ENCODE measurements at places on chromosomes 5 and 9.
A peak's percentile ranks its signal among the peaks of the same experiment; 100 is the strongest.

- DNase-seq = no peak
Measured at GRCh38 chr9:26565118-26565517, 327.5 kb downstream of the CAAP1 start.

- DNase-seq = no peak
Measured at GRCh38 chr9:16884373-16884772, 13.9 kb upstream of the BNC2 start.

DNA sequence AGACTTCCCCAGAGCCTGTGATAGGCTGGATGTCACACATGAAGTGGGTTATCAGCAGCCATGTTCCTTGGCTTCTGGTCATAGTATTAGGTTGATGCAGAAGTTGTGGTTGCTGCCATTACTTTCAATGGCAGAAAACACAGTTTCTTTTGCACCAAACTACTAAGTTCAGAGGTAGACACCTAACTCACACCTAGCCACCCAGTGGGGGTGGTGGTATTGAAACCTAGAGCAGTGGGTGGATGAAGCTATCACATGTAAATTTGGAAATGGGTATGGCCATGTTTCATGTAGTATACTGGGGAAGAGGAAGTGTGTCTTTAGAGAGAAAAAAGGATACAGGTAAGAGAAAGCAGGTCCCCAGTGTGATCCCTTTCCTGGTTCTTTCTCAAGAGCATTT, 347.9 kb upstream of the SEMA6A start:
- DNase-seq = no peak

- DNase-seq = peak; percentile 30
Measured at GRCh38 chr5:171614971-171615653, 170.5 kb upstream of the SMIM23 start.

- no peak for DNase-seq
Measured at GRCh38 chr9:26567976-26568375, 324.6 kb downstream of the CAAP1 start.

DNA sequence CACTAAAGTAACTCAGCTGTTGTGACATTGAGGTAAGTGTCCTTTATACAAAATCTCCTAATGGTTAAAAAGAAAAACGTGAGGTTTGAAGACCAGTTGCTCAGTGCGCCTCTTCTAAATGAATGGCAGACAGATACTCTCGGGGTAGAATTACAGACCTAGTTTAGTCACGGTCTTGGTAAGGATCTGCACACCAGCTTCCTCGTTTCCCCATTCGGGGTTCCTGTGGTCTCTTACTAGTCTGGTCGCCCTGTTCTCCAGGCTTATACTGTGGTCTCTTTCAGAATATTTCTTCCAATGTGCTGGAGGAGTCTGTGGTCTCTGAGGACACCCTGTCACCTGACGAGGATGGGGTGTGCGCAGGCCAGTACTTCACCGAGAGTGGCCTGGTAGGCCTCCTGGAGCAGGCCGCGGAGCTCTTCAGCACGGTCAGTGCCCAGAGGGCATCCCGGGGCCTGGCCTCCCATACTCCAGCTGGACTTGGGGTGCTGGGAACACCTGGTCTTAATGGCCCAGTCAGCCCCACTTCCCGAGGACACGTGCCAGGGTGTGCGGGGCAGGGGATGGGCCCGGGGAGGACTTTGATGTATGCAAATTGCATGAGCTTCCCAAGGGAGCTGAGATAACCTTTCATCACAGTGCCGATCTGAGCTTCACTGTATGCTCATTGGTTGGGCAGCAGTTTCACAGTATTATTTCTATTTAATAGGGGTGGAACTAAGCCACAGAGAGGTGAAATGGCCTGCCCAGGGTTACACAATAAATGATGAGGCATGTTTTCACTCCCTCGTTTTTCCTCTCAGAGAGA, 224.5 kb downstream of the DOCK8 start:
- no peak for DNase-seq

DNA sequence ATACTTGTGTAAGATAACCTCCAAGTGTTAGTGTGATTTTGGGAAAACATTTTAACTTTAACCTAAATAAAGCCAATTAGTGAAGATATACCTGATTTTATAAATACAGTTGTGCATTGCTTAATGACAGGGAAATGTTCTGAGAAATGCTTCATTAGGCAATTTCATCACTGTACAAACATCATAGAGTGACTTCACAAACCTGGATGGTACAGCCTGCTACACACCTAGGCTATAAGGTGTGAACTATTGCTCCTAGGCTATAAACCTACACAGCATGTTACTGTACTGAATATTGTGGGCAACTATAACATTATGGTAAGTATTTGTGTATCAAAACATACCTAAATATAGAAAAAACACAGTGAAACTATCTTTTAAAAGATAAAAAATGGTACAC, 166.8 kb upstream of the TARS1 start:
- no peak for DNase-seq

DNA sequence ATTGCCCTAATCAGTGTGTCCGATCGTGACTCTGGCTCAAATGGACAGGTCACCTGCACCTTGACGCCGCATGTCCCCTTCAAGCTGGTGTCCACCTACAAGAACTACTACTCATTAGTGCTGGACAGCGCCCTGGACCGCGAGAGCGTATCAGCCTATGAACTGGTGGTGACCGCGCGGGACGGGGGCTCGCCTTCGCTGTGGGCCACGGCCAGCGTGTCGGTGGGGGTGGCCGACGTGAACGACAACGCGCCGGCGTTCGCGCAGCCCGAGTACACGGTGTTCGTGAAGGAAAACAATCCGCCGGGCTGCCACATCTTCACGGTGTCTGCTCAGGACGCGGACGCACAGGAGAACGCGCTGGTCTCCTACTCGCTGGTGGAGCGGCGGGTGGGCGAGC, 1.4 kb downstream of the PCDHA13 start:
- no peak for DNase-seq

DNA sequence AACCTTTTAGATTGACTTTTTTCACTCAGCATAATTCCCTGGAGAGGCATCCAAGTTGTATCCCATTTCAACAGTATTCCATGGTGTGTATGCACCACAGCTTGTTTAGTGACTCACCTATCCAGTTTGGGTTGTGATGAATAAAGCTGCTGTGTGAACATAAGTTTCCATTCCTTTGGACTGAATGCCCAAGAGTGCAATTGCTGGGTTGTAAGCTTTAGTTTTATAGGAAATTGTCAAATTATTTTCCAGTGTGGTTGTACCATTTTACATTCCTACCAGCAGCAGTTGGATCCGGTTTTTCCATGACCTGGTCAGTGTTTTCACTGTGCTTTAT, 60.9 kb upstream of the TMED7 start:
- peak; percentile 73 for DNase-seq

GRCh38 chr5:148255456-148255855, 13.1 kb upstream of the SPINK13 start:
- DNase-seq = no peak

DNA sequence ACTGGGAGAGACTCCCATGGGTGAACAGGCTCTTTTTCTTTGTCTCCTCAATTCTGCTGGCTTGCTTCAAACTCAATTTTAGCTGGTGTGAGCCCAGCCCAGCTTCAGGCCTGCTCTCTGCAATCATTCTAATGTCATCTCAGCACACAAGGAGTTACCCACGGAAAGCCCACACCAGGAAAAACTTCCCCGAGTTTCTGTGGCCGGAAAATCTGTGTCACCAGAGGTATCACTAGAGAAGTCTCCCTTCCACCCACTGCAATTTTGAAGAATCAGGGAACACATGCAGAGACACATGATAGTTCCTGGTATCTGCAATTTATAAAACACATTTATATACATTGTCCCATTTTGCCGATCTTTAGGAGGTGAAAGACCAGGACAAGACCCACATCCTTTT, 13.5 kb upstream of the NDFIP1 start:
- no peak for DNase-seq

DNA sequence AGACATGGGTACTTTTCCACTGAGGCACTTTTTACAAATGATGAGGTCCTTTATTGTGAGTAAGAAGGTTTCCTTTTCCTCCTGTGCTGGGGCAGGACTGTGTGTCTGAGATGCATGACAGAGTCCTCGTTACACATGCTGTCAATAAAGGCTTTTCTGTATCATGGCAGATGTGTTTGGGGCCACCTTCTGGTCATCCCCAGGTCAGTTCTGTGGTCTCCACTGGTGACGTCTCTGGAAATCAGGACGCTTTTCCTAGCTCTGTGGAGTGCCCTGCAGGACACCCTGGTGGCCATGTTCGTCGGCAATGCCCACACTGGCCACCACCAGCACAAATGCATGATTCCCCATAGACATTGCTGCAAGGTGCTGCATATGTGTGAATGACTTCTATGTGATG, 2.8 kb downstream of the CMBL start:
- no peak for DNase-seq

DNA sequence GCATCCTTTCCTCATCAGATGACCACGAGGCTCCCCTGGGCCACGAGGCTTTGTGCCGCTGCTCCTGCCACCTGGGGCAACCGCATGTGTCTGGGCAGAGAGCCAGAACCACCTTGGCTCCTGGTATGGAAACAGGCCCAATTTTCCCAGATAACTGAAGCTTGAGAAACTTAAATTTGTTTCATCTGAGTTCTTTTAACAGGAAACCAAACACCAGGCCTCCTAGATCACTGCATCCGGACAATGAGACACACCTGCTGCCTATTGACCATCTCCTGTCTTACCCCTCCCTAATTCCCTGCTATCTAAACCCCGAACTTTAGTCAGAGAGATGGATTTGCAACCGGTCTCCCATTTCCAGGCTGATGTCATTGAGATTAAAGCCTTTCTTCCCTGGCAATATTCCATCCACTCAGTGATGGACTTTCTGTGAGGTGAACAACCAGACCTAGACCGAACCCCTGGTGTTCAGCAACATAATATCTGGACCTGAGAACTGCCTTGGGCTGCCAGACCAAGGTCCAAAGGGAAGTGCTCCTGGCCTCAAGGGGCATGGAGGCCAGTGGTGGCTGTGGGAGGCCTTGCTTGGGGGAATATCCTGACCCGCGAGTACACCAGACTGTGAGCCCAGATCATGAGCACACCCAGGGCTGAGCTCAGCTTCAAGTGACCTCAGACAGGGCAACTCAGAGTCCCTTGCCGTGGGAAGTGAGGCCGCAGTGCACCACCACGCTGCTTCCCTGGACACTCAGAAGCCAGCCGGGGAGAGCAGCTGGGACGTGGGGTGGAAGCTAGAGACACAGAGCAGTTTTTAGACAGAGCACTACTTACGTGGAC, 199.7 kb downstream of the HSPA4 start:
- no peak for DNase-seq

GRCh38 chr5:9895302-9895645, 265.1 kb upstream of the TAS2R1 start:
- no peak for DNase-seq

- no peak for DNase-seq
Measured at GRCh38 chr5:133853646-133854365, 114.6 kb downstream of the C5orf15 start.

GRCh38 chr9:134641990-134642384, 384 bp downstream of the COL5A1 start:
- no peak for DNase-seq

DNA sequence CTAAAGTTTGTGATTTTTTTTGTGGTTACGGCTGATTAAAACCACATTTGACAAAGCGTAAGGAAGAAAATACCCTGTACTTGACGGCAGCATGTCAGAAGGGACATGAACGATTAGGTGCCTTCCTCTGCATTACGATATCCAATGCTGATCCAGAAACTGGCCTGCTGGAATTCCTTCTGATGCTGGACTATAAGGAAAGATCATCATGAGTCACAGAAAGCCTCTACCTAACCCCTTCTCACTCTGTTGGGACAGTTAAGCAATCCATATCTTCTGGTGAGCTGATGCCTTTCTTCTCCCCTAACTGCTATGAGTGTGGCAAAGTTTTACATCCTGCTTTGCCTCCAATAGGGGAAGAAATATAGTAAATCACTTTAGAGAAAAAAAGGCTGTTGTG, 78.4 kb upstream of the PAPPA start:
- DNase-seq = peak; percentile 92

DNA sequence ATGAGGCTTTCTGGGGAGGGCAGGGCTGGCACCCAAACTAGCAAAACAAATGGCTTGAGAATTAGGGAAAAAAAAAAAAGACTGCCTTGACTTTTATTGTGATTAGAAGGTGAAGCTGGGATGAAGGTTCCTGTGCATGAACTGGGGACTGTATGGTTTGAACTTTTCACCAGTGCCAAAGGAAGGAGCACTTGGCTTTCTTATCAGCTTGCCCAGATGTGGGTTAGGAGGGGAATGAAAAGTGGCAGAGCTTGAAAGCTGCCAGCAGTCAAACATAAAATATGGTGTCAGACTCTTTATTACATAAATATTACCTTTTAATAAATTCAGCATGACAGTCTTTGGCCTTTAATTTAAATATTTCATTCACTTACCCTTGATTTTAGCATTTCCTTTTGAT, 182.5 kb downstream of the PSAT1 start:
- DNase-seq = no peak

- DNase-seq = no peak
Measured at GRCh38 chr5:53063176-53063575, 46.4 kb downstream of the MOCS2 start.

GRCh38 chr9:122126331-122127261, 33.0 kb downstream of the NDUFA8 start:
- DNase-seq = peak; percentile 42

Data from astrocyte (in vitro differentiated cells and primary cell).